GOT3 (cell line): ENCODE measurements at places on chromosomes 13 and 19.
A peak's percentile ranks its signal among the peaks of the same experiment; 100 is the strongest.

DNA sequence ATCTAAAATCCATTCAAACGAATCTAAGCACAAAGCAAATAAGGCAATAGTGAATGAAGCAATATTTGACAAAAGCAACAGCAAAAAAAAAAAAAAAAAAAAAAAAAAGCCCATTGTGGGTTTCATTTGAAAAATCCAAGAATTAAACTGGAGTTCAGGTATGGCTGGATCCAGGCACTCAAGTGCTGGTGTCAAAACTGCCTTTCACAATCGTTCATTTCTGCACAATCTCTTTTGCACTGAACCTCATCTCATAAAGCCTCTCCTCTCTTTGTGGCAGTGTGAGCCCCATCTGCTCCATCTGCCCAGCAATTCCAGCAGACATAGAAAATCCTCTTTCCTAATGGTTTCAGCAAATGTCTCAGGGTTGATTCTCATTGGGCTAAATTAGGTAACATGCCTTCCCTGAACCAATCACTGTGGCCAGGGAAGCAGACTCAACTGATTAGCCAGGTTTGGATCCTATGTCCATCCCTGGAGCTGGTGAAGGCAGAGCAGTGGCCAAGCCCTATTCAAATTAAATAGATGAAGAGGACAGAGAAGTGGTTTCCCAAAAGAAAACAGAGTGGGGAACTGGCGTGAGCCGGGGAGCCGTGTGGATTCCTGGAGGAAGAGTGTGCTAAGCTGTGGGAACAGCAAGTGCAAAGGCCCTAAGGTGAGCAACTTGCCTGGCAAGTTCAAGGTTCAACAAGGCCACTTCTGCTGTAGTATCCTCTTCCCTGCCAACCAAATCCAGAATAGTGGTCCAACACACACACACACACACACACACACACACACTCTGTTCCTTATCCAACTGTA lies 1.2 kb upstream of the HIF3A start:
- DNase-seq, result no peak

GRCh38 chr13:45370922-45371406 lies 30.0 kb upstream of the TPT1 start:
- no peak for DNase-seq

DNA sequence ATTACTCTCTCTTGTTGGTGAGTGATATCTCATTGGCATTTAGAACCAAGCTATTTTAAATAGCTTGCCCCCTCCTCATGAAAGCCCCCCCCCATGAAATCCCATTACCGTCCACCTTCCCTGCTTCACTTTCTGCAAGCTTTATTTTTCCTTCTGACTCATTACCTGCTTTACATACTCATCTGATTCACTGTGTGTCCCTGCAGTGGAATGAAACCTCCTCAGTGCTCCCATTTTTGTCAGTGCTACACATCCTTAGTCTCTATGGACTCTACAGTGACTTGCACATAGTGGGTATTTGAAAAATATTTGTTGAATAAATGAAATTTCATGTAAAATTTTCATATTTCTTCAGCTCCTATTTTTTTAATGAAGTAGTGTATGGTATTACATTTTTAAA lies 62.3 kb downstream of the DOCK9 start:
- no peak for DNase-seq

GRCh38 chr19:55766466-55766865 lies 2.5 kb upstream of the RFPL4AL1 start:
- no peak for DNase-seq

DNA sequence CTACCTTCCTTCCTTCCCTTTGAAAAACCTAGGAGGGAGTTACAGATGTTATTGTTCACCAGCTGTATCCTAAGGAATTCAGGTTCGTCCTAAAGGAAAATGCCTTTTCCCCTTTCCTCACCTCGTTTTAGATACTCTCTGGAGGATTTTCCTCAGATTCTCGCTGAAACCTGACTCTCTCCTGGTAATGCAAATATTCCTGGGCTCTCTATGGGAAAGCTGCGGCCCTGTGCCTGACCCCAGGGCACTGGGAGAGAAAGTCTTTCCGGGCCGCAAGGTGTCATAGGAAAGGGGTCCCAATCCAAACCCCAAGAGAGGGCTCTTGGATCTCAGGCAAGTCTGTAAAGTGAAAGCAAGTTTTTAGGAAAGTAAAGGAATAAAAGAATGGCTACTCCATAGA lies 13.1 kb upstream of the OR1M1 start:
- DNase-seq, result no peak

DNA sequence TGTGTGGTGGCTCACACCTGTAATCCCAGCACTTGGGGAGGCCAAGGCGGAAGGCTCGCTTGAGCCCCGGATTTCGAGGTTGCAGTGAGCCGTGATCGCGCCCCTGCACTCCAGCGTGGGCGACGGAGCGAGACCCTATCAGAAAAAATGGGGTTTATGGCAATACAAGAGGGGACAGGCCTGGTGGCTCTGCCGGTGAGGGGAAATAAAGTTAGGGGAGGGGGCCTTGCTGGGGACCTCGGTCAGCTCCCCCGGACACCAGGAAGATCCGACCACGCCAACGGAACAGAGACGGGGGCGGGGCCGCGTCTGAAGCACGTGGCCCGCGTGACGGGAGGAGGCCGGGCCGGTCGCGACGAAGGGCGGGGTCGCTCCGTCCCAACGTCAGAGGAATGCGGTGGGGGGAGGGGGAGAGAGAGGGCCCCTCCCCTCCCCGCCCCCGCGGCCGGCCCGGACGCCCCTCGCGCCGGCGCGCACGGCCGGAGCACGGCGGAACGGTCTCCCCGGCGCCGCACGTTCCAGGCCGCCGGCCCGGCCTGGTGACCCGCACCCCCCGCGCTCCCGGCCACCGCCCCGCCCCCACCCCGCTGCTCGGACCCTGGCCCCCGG lies 1.9 kb upstream of the HNRNPL start:
- DNase-seq, result peak; percentile 63

DNA sequence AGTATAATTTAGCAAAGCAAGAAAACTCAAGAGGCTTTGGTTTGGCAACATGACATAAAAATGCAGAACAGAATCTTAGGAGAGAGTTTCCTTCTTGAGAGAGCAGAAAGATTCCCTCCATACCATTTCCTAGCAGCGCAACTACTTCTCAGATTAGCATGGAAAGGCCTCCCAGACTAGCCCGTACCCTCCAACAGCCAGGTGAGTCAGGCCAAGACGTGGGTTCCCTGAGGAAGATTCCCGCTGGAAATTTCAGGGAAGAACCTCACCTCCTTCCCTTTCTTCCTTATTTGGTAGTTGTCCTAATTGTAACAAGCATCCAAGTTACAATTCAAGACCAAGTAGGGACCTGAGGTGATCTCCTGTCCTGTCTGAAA lies 12.3 kb downstream of the COL4A2 start:
- DNase-seq, result no peak

GRCh38 chr19:12202250-12202649 lies 39.4 kb downstream of the ZNF136 start:
- no peak for DNase-seq

DNA sequence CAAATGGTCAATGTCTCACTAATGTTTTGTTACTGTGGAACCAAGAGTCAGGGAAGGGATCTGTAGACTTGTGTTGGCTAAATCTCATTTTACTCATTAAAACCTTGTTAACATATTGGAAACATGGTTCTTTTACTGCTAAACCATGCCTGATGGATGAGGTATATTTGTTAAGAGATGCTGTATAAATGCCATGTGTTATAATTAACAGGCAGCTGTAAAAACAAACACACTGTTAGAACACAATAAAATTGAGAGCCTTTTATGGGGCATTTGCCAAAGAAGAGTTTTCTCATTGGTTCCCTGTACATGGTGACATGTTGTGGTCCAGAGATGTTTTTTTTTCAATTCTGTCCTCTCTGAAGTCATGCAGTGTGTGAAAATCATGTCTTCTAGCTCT lies 121.9 kb downstream of the ESD start:
- DNase-seq, result no peak

- DNase-seq, result no peak
These were observed 5.2 kb downstream of the TRAPPC5 start for GRCh38 chr19:7685546-7686445.

GRCh38 chr13:28136916-28137315 lies 1.4 kb upstream of the PAN3 start:
- no peak for DNase-seq

GRCh38 chr19:48405850-48406249 lies 12.4 kb downstream of the GRIN2D start:
- DNase-seq, result no peak

GRCh38 chr19:46661735-46662592 lies 982 bp upstream of the DACT3 start:
- DNase-seq, result peak; percentile 49
